ENCODE measurements at places on chromosomes 11 and 22.

- DNase-seq = no peak
Measured at GRCh38 chr11:68927280-68928135, 23.8 kb downstream of the IGHMBP2 start.

DNA sequence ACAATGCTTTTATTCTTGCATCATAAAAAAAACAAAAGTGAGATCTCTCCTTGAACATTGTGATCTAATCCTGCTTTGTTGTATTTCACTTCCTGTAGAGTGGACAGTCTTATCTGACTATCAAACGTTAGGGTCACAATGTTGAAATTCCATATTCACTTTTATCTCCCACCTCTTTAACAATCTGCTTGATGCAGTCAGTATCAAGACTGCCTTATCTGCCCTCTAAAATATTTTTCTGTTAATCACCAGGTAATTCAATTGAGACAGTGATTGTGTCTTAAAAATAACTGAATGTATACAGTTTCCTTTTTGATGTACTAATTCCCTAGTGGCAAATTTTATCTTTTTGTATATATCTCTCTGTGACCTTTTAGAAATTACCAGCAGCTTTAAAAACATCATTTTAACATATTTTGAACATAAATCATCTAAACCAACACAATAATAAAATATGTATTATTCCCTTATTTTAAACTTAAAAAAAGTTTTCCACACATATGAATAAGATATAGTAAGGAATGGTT lies 143.1 kb upstream of the MPPED2 start:
- no peak for DNase-seq

DNA sequence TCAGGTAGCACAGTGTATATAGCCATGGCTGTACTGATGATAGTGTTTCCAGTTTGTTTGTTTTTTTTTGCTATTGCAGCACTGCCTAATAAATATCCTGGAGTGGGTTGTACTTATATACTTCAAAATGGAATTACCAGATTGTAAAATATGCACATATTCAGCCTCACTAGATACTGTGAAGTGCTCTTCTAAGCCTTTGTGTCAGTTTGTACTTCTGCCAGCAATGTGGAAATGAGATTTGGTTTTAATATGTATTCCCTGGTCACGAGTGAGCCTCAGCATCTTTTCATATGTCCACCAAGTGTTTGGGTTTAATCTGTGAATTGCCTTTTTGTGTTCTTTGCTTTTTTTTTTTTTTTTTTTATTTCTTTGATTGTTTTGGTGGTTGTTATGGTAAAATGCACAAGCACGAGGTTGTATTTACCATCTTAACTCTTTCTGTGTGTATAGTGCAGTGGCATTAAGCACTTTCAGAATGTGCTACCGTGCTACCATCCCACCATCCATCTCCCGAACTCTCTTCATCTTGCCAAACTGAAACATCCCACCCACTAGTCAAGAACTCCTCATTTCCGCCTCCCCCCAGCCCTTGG lies 34.9 kb downstream of the ST3GAL4 start:
- DNase-seq = no peak

DNA sequence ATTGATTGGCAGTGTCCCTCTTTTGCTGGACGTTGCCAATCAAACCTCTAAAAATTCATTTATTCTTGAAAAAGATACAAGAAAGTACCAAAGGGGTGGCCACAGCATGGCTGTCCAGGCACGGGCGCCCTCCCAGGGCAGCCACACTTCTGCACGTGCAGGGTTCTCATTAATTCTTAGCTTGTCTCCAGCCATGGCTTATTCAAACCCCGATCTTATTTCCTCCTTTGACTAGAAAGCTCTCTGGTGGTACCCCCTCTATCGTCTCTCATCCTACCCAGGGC lies 123.9 kb downstream of the CTTN start:
- no peak for DNase-seq

DNA sequence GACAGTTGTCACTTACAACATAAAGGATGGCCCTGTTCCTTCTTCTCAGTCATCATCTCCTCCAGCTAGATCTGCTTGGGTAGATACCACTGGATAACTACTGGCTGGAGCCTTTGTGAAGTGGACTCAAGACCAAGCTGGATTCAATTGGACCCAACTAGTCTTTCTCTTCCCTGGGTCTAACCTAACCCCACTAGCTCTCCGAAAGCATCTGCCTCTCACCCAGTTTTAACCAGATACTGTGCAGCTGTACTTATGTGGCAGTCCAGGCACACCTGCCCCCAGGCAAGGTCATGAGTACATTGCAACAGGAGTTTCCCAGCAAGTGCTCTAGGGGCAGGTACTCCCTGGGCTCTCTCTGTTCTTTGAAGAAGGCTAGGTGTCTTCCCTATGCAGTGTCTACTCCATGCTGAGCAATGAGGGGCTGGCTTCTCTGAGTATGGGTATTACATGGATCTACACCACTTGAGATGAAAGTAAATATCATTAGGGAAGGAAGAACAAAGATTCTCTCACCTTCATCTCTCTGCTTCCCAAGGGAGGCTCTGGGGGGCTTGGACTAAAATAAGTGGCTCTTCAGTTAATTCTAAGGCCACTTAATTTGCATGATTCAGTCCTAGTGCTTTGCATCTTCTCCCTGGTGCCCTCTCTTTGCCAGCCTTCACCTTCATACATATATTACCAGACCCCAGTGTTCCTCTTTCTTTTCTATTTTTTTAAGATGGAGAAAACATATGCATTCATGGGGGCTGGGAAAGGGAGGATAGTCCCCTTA lies 236.1 kb downstream of the NXPE2 start:
- no peak for DNase-seq

DNA sequence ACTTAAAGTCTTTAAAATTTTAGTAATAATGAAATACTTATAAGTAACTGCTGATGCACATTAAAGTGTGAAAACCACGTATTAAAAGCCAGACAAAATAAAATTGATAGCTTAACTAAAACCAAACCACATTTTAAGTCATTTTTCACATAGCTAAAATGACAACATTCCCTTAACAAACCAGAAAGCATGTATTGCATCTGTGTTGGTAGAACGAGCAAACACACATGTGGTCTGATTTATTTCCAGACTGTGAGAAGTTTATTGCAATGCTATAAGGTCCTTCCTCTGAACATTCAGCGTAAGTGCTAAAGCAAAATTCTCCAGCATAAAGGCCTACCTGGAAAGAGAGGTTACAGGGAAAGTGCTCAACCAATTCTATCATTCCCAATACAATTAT lies 57.8 kb downstream of the ARHGAP20 start:
- DNase-seq = no peak

DNA sequence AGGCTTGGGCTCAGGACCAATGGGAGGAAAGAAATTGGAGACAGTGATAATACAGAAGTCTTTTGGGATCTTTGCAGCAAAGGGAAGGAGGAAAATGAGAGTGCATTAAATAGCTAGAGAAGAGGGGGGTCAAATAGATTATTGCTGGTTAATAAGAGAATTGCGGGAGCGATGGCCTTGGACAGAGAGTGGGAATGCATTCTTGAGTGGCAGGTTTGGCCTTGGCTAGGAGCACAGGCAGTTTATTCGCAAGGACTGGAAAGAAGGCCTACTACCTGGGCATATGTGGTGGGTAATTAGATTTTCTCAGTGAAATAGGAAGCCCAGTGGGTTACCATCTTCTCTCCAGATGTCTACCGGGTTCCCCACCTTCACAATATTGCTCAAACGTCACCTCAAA lies 3.5 kb upstream of the MEN1 start:
- no peak for DNase-seq

- DNase-seq = no peak
Measured at GRCh38 chr11:109654091-109654490, 232.1 kb downstream of the C11orf87 start.

- DNase-seq = no peak
Measured at GRCh38 chr11:2779981-2780849, 80.4 kb upstream of the KCNQ1OT1 start.

GRCh38 chr11:14522245-14522644 lies 2.1 kb upstream of the PSMA1 start:
- DNase-seq = no peak

- DNase-seq = peak; percentile 82
Measured at GRCh38 chr11:107493117-107493516, 35.5 kb upstream of the CWF19L2 start.

DNA sequence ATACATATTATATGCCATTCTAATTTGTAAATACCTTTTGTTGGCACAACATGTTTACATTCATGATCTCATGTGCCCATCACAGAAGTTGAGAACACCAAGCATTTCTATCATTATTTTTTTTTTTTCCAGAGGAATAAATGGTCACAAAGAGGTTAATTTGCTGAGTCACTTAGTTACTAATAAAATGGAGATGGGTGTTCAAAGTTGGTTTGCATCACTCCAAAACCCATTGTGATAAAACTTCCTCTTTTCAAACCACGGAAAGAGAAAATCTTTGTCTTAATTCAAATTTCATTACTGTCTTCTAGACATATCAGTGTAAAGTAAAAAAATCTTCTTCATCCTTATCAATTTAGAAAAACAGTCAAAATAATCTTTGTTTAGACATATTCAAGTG lies 636.8 kb upstream of the CCDC179 start:
- no peak for DNase-seq

DNA sequence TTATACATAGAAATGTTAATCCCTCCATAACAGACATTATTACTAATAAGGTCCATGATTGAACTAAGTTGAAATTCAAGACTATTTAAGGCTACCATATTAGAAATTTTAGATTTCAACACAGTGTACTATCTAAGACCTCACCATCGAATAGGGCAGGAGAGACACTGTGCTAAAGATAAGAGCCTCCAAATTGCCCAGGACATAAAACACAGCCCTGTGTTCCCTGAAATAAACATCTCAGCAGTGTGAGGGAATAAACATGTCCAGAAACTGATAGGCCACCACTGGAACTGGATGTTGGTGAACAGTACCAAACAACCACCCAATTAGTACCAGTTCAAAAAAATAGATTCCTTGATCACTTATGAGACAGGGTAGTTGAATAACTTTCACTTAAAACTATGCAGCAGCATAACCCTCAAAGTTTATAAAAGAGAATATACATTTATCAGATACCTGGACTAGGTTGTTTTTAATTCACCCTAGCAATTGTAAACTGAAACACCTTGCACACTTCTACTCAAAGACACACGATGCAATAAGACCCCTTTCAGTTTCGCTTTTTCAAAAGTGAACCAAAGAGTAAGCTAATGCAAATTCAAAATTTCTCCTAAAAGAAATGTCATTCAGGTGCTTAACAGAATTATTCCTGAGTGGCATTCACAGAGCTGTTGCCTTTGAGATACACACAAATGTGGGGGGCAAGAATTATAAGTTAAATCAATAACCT lies 34.3 kb downstream of the USP28 start:
- DNase-seq = no peak

DNA sequence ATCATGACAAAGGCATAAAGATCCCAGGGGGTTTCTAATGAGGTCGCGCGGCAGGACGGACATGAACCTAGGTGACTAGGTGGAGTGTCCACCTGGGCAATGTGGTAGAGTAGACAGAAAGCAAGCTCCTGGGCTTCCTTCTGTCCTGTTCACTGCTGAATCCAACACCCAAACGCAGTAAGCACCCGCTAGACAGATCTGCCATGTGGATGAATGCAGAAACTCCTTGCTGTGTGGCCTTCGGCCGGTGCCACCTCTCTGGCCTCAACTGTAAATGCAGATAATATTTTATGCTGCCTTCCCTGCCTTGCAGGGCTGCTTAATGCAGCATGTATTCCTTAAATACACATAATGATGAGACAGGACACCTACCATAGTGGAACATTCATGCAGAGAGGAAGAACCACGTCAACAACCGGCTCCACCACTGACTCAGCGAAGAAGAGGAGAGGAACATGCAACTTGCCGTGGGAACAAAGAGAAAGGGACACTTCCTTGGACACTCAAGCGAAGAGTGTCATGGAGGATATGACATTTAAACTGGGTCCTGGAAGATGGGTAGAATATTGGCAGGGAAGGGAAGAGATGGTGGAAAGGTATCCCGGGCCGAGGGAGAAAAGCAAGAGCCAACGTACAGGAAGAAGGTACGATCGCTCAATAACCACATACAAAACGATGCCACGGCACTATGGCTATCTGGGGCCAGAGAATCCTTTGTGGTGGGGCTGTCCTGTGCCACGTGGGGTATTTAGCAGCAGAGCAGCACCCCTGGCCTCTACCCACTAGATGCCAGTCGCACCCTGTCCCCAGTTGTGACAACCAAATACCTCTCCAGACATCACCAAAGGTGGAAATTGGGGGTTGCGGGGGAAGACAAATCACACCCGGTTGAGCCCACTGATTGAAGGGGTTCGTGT lies 30.8 kb downstream of the MYH9 start:
- DNase-seq = no peak

GRCh38 chr11:108115500-108116140 lies 5.7 kb upstream of the ACAT1 start:
- peak; percentile 96 for DNase-seq

GRCh38 chr11:92357344-92357743 lies 132.7 kb downstream of the FAT3 start:
- peak; percentile 98 for DNase-seq

GRCh38 chr22:31577711-31578110 lies 81.4 kb downstream of the SFI1 start:
- DNase-seq = no peak

GRCh38 chr22:43819931-43820640 lies 8.0 kb upstream of the EFCAB6 start:
- no peak for DNase-seq

GRCh38 chr11:120667281-120667680 lies 155.7 kb downstream of the GRIK4 start:
- DNase-seq = peak; percentile 13

- no peak for DNase-seq
Measured at GRCh38 chr11:73265278-73265810, 6.8 kb upstream of the P2RY6 start.

GRCh38 chr11:46497498-46497897 lies 96.3 kb downstream of the AMBRA1 start:
- DNase-seq = no peak

GRCh38 chr11:126588630-126589491 lies 233.4 kb downstream of the ST3GAL4 start:
- no peak for DNase-seq

GRCh38 chr11:88169881-88170280 lies 5.4 kb downstream of the RAB38 start:
- DNase-seq = no peak

- no peak for DNase-seq
Measured at GRCh38 chr22:20427104-20427944, 10.3 kb downstream of the SCARF2 start.

- DNase-seq = no peak
Measured at GRCh38 chr11:16969010-16969999, 44.9 kb downstream of the PLEKHA7 start.

DNA sequence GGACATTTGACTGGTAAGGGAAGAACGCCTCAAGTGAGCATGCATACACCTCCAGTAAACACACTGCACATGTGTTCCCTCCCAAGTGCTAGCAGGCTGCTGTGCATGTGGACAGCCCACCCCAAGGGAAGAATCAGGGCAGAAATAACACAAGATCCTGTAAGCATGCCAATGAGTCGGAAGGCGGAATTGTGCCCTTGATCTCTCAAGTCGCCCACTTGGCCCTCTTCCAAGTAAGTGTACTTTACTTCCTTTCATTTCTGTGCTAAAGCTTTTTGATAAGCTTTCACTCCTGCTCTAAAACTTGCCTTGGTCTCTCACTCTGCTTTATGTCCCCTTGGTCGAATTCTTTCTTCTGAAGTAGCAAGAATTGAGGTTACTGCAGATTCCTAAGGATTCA lies 139.6 kb downstream of the TRPC6 start:
- peak; percentile 43 for DNase-seq

- no peak for DNase-seq
Measured at GRCh38 chr22:46052331-46052771, 75.4 kb upstream of the WNT7B start.

- DNase-seq = peak; percentile 5
Measured at GRCh38 chr11:35412285-35412684, 7.1 kb downstream of the SLC1A2 start.
